NCI-H1436 treated with DMSO at 0.1 percent for 48 hours (cell line): ENCODE measurements at places on chromosomes 5 and 9.

DNA sequence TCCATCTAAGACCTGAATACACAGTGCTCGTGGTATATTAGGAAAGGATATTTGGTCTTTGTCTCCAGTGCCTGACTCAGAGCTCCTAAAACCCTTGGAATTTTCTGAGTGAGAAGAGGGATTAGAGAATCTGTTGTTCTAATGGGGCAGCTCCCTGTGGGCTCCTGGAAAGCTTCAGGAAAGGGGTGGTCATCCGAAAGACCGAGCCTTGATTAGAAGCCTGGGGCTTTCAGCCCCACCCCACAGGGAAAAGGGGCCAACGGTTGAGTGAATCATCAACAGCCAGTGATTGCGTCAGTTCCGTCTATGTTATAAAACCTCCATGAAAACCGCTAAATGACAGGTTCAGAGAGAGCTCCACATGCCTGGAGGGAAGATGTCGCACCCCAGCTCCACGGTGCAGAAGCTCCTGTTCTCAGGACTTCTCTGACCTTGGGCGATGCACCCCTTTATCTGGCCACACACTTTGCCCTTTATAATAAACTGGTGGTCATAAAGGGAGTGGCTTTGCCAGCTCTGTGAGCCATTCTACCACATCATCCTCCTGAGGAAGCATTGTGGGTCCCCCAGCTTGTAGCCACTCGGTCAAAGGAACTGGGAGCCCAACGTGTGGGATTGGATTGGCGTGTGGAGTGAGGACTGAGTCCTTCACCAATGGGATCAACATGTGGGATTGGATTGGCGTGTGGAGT is 71.0 kb upstream of the ICE1 start:
- no peak for DNase-seq

GRCh38 chr5:168557389-168557788 is 21.8 kb downstream of the PANK3 start:
- DNase-seq = no peak

GRCh38 chr9:112380825-112381221 is 915 bp downstream of the HSDL2 start:
- no peak for DNase-seq

- DNase-seq = no peak
Observed at GRCh38 chr5:83222906-83223305, 145.6 kb downstream of the XRCC4 start.

DNA sequence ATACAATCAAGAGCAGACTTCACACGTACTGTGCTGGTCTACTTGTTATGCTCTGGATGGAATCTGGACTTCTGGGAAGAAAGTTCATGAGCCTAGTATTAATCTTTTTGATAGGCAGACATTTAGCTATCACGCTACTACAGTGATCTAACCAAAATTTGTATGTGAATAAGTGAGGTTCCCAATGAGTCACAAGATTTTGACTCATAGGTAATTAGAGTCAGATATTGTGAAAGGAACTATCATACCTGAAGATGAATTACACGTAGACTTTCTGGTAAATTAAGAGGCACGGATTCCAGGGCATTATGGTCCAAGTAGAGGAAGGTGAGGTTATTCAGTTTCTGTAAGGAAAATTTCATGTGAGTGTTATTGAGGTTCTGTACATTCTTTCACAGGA is 18.4 kb downstream of the OGN start:
- DNase-seq = no peak

DNA sequence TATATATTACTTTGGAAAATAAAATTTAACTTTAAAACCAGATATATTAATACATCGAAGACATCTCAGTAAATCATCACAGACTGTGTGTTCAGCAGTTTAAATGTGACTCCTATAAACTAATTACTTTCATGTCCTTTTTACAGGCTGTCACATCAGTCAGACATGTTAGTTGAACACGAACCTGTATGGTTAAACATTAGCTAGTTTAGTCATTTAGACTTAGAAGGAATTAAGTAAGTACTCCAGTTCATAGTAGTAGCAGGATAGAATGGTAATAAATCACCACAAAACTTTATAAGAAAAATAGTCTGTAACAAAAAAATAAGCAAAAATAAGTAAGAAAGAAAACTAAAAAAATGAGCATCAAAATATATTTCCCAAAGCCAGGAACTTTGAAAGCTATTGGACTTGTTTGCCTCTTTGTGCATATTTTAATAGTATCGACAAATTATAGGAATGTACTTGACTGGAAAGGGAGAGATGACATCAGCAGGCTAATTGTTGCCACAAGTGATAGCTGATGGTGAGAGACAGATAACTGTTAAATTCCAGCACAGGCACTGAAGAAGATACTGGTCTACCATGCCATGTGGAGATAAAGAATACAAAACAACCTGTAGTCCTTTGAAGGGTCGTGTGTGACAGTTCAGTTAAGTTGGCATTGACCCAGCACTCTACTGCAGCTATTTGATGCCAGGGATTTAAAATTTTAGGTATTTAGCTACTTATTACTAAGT is 83.9 kb downstream of the RIC1 start:
- no peak for DNase-seq

- DNase-seq = no peak
Observed at GRCh38 chr5:135242866-135243555, 156.0 kb downstream of the MACROH2A1 start.

DNA sequence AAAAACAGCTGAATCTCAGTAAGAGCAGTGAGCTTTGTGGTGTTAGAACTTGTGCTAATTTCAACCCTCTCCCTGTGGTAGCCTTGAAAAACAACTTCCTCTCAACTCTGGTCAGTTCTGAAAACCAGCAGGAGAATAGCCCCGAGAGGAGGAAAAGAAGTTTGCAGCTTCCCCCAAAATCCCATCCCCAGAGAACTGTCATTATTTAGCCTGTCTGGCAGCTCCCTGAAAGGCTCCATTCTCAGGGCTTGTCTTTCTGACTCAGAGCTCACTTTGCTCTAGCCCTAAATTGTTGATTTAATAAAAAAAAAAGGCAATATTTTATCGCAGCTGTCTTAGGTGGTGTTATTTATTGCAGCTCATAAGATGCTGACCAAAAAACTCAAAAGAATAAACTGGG is 11.4 kb upstream of the SLC45A2 start:
- DNase-seq = no peak

- DNase-seq = no peak
Observed at GRCh38 chr5:130689831-130690230, 475.2 kb downstream of the HINT1 start.

GRCh38 chr5:180135128-180135955 is 63.8 kb upstream of the RNF130 start:
- no peak for DNase-seq

DNA sequence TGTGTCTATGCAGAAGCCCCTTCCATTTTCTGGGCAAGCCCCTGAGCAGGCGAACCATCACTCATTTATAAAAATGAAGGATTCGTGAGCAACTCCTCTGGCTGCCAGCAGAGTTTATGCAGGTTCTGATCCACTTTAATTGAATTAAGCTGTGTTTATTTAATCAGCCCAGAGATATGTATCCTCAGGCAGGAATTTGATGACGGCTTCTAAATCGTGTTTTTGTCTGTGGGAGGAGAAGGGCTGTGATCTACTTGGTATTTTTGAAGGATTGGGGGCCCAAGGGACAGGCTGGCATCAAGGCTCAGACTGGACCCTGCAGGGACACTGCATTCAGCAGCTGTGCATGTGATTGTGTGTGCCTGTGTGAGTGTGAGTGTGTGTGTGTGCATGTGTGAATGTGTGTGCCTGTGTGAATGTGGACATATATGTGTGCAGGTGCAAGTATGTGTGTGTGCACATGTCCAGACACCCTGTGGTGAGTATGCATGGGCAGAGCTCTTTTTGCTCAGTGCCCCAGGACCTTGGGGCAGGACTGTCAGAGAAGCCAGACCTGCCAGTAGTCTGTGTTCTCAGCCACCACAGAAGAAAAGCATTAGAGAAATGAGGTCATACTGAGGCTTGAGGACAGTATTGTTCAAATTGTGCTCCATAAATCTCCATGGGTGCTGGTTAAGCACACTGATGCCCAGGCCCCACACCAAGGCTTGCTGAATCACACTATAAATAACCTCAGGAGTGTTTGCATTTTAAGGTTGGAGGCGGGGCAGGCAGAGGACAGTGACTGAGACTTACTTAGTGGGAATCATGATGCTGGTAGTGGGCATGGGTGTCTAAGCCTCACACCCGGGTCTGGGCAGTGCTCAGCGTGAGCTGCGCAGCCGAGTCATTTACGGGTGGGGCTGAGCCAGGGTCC is 164.0 kb downstream of the CARTPT start:
- DNase-seq = no peak

GRCh38 chr9:135647884-135648283 is 8.5 kb upstream of the GLT6D1 start:
- DNase-seq = no peak

- no peak for DNase-seq
Observed at GRCh38 chr5:142552107-142552506, 133.8 kb downstream of the FGF1 start.

DNA sequence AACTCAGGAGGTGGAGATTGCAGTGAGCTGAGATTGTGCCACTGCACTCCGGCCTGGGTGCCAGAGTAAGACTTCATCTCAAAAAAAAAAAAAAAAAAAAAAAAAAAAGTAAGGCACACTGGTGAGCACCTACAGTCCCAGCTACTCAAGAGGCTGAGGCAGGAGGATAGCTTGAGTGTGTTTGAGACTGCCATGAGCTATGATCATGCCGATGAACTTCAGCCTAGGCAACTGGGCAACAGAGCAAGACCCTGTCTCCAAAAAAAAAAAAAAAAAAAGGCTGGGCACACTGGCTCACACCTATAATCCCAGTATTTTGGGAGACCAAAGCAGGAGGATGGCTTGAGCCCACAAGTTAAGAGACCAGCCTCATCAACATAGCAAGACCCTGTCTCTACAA is 20.3 kb downstream of the UIMC1 start:
- DNase-seq = no peak

DNA sequence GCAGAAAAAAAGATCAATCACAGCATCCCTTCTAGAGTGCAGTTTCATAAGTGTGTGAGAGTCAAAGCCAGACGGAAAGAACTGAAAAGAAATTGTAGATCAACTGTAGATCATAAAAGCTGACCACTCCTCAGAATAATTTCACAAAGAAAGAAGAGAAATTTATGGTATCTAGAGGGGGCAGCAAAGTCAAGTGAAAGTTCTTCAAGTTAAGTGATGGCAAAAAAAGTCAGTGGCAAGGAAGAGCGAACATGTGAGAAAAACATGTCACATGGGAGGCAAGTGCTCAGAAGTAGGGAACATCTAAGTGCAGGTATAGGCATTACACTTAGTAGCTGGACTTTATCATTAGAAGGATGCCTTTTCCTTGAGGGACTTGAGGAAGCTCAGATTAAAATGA is 245.1 kb upstream of the ISL1 start:
- no peak for DNase-seq

DNA sequence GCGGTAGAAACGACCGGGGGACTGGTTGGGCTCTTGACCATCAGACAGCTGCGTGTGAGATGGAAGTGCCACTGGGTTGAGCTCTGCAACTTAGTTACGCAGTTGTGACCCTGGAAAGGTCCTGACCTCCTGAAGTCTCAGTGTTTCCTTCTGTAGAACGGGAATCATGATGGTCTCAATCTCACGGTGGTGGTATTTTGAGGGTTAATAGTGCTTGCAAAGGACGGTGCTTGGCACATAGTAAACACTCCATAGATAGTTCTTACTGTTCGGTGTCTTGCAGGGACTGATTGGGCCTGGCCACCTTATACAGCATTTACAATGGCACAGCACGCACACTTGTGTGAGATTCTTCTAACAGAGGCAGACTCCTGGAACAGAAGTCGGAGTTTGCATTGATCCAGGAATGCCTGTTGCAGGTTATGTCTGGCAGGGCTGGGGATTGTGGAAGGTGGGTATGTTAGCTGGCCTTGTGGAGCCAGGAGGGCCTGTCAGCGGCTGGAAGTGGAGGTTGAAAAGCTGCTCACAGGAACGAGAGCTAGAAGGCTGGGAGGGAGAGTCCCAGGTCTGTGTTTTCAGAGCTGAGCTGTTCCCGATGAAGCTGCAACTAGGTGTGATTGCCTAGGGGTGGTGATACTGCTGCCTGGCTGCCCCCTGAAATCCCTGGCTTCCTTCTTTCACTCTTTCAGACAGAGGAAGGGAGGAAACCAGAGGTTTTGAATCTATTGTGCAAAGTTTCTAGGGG is 962 bp upstream of the TXN start:
- no peak for DNase-seq

DNA sequence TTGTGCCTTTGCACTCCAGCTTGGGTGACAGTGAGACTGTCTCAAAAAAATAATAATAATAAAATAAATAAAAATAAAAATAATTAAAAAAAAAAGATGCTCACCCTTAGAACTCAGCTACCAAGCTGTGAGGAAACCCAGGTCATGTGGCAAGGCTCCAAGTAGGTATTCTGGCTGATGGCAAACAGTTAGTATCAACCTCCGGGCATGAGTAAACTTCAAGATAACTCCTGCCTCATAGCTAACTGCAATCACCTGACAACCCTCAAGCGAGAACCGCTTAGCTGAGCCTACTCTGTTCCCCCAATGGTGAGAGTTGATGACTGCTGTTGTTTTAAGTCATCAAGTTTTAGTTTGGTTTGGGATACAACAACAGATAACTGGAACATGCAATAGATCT is 6.1 kb upstream of the SLC44A1 start:
- no peak for DNase-seq

DNA sequence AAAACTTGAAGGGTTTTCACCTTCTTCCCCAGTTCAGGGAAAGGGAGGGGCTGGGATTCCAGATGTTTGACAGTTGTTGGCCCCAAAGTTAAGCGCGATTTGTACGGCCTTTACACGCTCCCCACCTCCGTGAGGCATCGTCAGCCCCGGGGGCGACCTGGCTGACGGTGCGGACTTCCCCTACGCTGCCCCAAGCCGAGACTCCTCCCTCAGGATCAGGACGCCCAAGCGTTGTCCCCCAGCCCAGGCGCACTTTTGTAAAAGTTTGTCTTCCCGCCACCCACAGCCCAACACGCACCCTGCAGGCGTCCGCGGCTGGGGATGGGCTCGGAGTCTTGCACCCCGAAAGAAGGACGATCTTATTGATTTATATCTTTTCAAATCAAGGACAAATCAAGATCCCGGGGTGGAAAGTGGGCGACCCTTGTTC is 713 bp downstream of the MOB3B start:
- DNase-seq = no peak

DNA sequence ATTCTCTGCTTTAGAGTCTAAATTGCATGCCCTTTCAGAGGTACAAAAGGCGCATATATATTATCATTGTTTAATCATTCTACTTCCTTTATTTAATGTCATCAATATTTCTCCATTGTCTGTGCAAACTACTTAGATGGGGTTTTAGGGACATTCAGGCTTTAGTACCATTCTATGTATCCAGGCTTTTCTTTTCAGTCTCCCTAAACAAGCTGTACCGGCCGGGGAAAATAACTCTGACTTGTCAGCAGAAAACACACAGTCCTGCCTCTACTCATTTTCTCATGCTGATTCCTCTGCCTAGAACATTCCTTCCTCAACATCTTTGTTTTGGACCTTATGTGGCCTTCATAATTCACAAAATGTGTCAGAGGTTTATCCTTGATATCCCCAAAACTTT is 392.1 kb upstream of the DAB2 start:
- DNase-seq = no peak

DNA sequence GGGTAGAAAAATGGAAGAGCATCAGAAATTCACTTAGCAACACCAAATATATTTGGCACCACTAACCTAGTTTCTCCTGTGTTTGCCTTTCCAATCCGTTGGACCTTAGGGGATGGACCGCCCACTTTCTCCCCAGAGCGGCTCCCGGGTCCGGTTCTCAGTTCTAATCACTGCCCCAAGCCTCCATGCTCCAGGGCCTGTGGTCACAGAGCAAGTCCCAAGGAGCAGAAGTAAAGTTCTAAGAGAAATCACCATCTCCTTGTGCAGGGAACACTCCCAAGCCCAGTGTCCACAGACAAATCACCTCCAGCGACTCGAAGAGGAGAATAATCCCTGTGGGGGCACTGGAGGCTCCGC is 728 bp upstream of the SLC1A1 start:
- DNase-seq = no peak

- DNase-seq = no peak
Observed at GRCh38 chr9:3397766-3398165, 128.0 kb downstream of the RFX3 start.
